ENCODE measurements at places on chromosomes 7 and 10. TPM values are rescaled to one million over a fixed set of nuclear protein-coding genes. Genes with fewer than 3 reads are reported as not detected.

The CD36 gene
- total RNA-seq, result 42.8 TPM

The LAMB4 gene
- total RNA-seq, result 0.42 TPM

DNA sequence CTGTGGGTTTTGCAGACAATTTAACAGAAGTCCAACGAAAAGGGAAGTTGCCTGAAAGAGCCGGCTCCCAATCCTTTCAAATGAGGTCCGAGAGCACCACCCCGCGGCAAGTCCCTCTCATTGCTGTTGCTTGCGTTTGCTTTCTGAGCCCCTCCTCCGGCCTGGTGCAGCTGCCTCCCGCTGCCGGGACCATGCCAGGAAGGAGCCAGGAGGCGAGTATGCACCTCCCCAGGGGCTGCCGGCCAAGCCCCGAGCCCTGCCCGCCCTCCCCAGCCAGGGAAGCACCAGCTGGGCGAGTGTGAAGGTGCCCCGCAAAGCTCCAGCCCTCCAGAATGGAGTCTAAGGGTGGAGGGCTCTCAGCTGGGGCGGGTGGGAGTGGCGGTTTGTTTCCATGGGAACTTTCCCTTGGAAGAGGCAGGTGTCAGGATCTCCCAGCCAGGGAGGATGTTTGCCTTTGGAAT lies 25.8 kb upstream of the PPP2R2D start:
- H3K27ac ChIP-seq, result no peak overlapping the region
- H3K27me3 ChIP-seq, result peaks cover 9% of the 10 kb centered on the region
- H3K4me1 ChIP-seq, result no peaks in the 10 kb centered on the region
- peak; percentile 26 for DNase-seq
- no peaks in the 10 kb centered on the region for H3K36me3 ChIP-seq
- H3K4me3 ChIP-seq, result no peak overlapping the region

The RBP3 gene
- 0.05 TPM for total RNA-seq

GRCh38 chr7:29127527-29127926 lies 18.8 kb downstream of the CPVL start:
- H3K36me3 ChIP-seq, result no peaks in the 10 kb centered on the region
- no peak overlapping the region for H3K27ac ChIP-seq

The ZCWPW1 gene
- 4.8 TPM for total RNA-seq

The FBXO24 gene
- total RNA-seq, result 0.19 TPM

- H3K27ac ChIP-seq, result peak overlapping the region; percentile 52
- no peaks in the 10 kb centered on the region for H3K36me3 ChIP-seq
- no peak for DNase-seq
- no peak overlapping the region for H3K4me3 ChIP-seq
- no peaks in the 10 kb centered on the region for H3K4me1 ChIP-seq
- H3K27me3 ChIP-seq, result no peaks in the 10 kb centered on the region
These were observed 66.7 kb downstream of the ST7 start for GRCh38 chr7:117019786-117020590.

The HTR5A gene
- total RNA-seq, result 0.85 TPM

DNA sequence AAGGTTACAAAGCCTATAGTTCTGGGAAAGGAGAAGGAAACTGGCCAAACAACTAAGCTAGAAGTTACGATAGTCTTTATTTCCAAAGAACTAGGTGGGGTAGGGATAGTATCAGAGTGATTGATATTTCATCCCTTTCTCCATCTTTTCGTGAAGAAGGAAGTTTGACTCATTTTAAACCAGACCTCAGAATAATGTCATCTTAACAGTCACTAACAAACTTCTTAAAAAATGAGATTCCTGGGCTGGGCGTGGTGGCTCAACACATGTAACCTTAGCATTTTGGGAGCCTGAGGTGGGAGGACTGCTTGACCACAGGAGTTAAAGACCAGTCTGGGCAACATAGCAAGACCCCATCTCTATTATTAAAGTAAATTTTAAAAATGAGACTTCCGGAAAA lies 69.4 kb downstream of the ARL4A start:
- H3K4me3 ChIP-seq, result no peak overlapping the region
- no peaks in the 10 kb centered on the region for H3K4me1 ChIP-seq
- H3K36me3 ChIP-seq, result no peaks in the 10 kb centered on the region
- DNase-seq, result no peak
- no peaks in the 10 kb centered on the region for H3K27me3 ChIP-seq

The GPR26 gene
- 0.09 TPM for total RNA-seq

The ITGA8 gene
- 1.3 TPM for total RNA-seq

DNA sequence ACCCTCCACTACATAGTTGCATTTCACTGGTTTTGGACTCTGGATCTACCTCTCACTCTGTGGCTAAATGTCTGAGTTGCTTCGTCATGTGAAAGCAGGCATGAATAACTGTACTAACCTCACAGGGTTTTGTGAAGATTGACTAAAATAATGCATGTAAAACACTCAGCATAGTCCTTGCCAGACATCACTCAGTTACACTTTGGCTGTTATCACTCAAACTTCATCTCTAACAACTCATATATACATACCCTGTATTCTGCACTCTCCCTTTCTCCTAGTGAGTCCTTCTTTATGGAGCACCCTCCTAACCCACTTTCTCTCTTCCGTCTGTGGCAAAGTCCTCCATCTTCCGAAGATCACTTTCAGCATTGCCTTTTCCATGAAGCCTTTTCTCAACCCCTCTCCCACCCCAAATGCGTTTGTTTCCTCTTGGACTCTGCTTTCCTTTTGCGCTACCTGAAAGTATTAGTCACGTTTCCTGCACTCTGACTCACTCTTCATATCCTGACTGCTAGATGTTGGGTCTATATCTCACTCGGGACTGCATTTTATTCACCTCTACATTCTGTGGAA lies 72.6 kb downstream of the OSBPL3 start:
- H3K27ac ChIP-seq, result no peak overlapping the region
- no peaks in the 10 kb centered on the region for H3K27me3 ChIP-seq
- H3K36me3 ChIP-seq, result no peaks in the 10 kb centered on the region
- no peak for DNase-seq
- H3K4me1 ChIP-seq, result peaks cover 30% of the 10 kb centered on the region

DNA sequence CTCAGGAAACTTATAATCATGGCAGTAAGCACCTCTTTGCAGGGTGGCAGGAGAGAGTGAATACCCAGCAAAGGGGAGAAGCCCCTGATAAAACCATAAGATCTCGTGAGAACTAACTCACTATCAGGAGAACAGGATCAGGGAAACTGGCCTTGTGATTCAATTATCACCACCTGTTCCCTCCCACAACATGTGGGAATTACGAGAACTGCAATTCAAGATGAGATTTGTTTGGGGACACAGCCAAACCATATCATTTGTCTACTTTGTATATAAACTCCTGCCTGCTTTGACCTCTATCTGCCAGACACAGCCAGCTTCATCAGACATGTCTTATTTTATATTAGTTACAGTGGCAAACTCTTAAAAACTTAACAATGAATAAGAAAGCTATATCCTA lies 50.4 kb downstream of the ARMC3 start:
- no peak for DNase-seq
- no peaks in the 10 kb centered on the region for H3K4me1 ChIP-seq
- H3K27me3 ChIP-seq, result no peaks in the 10 kb centered on the region
- no peak overlapping the region for H3K4me3 ChIP-seq

- H3K27me3 ChIP-seq, result no peaks in the 10 kb centered on the region
- DNase-seq, result no peak
- H3K27ac ChIP-seq, result no peak overlapping the region
- H3K4me1 ChIP-seq, result no peaks in the 10 kb centered on the region
These were observed 1163.4 kb downstream of the CNTNAP2 start for GRCh38 chr7:147279964-147280374.

DNA sequence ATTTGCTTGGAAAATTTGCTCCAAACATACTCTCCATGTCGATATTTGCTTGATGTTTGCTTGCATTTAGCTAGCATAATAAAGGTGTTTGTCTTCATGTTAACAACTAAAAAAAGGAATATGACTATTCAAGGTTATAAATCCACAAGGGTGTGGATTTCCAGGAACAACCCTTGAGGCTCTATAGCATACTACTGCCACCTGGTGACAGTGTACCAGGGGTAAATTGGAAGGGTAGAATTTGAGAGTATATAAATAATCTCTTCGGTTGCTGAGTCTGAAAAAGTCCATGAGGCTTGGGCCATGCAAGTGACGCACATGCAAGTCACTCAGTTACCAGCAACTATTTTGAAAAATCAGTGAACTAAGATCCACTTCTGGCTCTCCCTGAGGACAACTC lies 68.4 kb downstream of the SLIT1 start:
- H3K27ac ChIP-seq, result no peak overlapping the region
- no peaks in the 10 kb centered on the region for H3K4me1 ChIP-seq
- DNase-seq, result no peak
- H3K27me3 ChIP-seq, result peaks cover 3% of the 10 kb centered on the region
- H3K36me3 ChIP-seq, result peaks cover 45% of the 10 kb centered on the region

- no peak for DNase-seq
- no peaks in the 10 kb centered on the region for H3K27me3 ChIP-seq
- H3K36me3 ChIP-seq, result no peaks in the 10 kb centered on the region
- no peak overlapping the region for H3K4me3 ChIP-seq
- H3K27ac ChIP-seq, result no peak overlapping the region
These were observed 342.7 kb downstream of the CXCL12 start for GRCh38 chr10:44042075-44042770.

- H3K27me3 ChIP-seq, result no peaks in the 10 kb centered on the region
- H3K4me1 ChIP-seq, result peaks cover 24% of the 10 kb centered on the region
- peak overlapping the region; percentile 95 for H3K27ac ChIP-seq
- DNase-seq, result no peak
- H3K36me3 ChIP-seq, result no peaks in the 10 kb centered on the region
- peak overlapping the region; percentile 81 for H3K4me3 ChIP-seq
These were observed 102.8 kb upstream of the ZNF438 start for GRCh38 chr10:31134311-31134952.

The CLDN4 gene
- 13.4 TPM for total RNA-seq

- peaks cover 2% of the 10 kb centered on the region for H3K4me1 ChIP-seq
- no peak for DNase-seq
- no peak overlapping the region for H3K4me3 ChIP-seq
These were observed 60.1 kb upstream of the CAPZA2 start for GRCh38 chr7:116802144-116802745.

GRCh38 chr7:90706072-90706716 lies 110.1 kb downstream of the CDK14 start:
- H3K27ac ChIP-seq, result no peak overlapping the region
- H3K4me3 ChIP-seq, result no peak overlapping the region
- no peaks in the 10 kb centered on the region for H3K36me3 ChIP-seq

DNA sequence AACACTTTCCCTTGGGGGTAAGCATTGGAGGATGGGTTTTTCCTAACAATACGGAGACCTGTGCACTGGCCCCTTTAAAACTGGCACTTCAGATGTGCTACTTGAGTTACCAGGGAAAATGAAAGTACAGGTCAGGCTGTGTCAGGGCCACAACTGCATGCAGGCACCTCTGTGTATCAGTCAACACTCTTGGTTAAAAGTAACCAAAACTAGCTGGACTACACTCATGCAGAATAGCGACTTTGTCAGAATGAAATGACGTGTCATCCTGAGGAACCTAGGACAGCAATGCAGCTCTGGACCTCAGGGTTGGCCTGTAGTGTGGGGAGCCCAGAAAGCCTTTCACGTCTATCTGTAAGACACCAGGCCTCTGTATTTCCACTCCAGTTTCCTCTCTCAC lies 33.8 kb upstream of the SMKR1 start:
- H3K4me1 ChIP-seq, result no peaks in the 10 kb centered on the region
- no peak for DNase-seq
- H3K27ac ChIP-seq, result no peak overlapping the region
- no peaks in the 10 kb centered on the region for H3K36me3 ChIP-seq

DNA sequence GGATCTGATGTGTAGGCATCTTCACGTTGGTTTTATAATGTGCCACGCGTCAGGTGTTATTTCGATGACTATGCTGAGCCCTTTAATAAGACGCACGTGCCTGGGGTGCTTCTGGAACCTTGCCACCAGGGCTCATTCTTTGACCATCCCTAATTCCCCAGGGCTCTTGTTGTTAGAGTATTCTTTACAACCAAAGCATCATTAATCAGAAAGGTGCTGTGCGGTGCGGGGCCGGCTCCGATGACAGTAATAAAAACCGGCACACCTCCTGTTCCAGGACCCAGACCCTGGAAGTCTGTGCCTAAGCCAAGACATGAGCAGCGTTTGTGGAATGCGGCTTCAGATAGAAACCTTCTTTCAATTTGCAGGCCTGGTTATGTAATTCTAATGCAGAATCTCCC lies 58.4 kb downstream of the MGMT start:
- no peak overlapping the region for H3K4me3 ChIP-seq
- no peak overlapping the region for H3K27ac ChIP-seq
- DNase-seq, result no peak
- H3K4me1 ChIP-seq, result no peaks in the 10 kb centered on the region

DNA sequence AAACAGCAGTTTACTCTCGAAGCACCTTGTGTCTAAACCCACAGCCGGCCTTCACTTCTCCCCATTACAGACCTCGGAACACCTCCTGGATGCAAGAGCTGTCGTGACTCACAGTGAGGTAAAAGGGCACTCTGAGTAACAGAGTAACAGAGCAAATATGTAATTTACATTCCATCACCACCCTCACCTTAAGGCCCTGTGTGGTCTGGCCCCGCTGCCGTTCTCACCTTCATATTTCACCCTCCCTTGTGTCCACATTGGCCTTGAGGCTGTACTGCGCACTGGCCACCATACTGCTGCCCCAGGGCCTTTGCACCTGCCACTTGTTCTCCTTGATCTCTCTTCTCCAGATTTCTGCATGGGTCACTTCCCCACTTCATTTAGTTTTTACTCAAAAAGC lies 12.6 kb downstream of the FFAR4 start:
- H3K27ac ChIP-seq, result no peak overlapping the region
- no peaks in the 10 kb centered on the region for H3K27me3 ChIP-seq
- H3K4me3 ChIP-seq, result no peak overlapping the region
- H3K4me1 ChIP-seq, result no peaks in the 10 kb centered on the region
- H3K36me3 ChIP-seq, result no peaks in the 10 kb centered on the region

DNA sequence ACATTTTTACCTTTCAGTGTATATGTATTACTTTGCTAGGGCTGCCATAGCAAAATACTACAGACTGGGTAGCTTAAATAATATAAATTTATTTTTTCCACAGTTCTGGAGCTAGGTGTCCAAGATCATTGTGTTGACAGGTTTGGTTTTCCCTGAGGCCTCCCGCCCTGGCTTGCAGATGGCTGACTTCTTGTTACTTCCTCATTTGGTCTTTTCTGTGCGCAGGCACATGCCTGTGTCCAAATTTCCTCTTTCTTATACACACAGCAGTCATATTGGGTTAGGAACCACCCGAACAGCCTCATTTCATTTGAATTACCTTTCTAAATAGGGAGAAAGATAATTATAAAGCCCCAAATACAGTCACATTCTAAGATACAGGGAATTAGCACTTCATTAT lies 521.6 kb upstream of the SORCS1 start:
- H3K4me3 ChIP-seq, result no peak overlapping the region
- DNase-seq, result no peak
- no peak overlapping the region for H3K27ac ChIP-seq
- no peaks in the 10 kb centered on the region for H3K4me1 ChIP-seq
- no peaks in the 10 kb centered on the region for H3K27me3 ChIP-seq

GRCh38 chr7:65992526-65992925 lies 10.5 kb upstream of the GUSB start:
- no peak overlapping the region for H3K27ac ChIP-seq
- no peaks in the 10 kb centered on the region for H3K4me1 ChIP-seq
- no peaks in the 10 kb centered on the region for H3K36me3 ChIP-seq
- no peak overlapping the region for H3K4me3 ChIP-seq
- no peaks in the 10 kb centered on the region for H3K27me3 ChIP-seq

- DNase-seq, result no peak
- peaks cover 18% of the 10 kb centered on the region for H3K4me1 ChIP-seq
- no peaks in the 10 kb centered on the region for H3K36me3 ChIP-seq
- no peak overlapping the region for H3K4me3 ChIP-seq
- peak overlapping the region; percentile 61 for H3K27ac ChIP-seq
These were observed 14.8 kb upstream of the ANKRD1 start for GRCh38 chr10:90935581-90936275.

The IQCE gene
- 4.2 TPM for total RNA-seq

The SH2B2 gene
- total RNA-seq, result 0.76 TPM

Measured in thymus (tissue), 14 donors.